ENCODE measurements at places on chromosomes 12 and 14.

- no peak for DNase-seq
Measured at GRCh38 chr12:124881123-124881522, 17.5 kb upstream of the SCARB1 start.

DNA sequence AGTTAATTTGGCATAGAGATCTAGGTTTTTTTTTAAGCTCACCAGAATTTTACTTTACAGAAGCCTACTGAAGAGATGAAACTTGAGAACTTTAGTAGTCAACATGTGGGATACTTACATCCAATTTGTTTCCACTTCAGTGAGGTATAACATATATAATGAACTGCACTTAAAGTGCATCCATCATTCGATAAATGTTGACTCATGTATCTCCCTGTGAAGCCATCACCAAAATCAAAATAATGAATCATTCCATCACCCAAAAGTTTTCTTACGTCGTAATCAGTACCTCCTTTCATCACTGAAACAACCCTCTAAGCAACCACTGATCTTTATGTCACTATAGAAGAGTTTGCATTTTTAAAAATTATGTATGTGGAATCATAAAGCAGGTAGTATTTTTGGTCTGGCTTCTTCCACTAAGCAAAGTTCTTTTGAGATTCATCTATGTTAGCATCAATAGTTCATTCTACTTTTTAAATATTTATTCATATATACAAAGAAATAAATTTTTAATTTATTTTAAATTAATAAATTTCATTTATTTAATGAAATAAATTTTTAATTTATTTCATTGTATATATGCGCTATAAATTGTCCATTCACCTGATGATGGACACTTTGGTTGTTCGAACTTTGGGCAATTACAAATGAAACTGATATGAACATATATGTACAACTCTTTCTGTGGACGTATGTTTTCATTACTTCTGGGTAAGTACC, 2.0 kb upstream of the CPNE8 start:
- no peak for DNase-seq

- no peak for DNase-seq
Measured at GRCh38 chr14:93788293-93788542, at the start of gene PRIMA1. TSS of gene PRIMA1 (minus strand) at chr14:93788485. CDS start at chr14:93787718, 767 bp downstream.

DNA sequence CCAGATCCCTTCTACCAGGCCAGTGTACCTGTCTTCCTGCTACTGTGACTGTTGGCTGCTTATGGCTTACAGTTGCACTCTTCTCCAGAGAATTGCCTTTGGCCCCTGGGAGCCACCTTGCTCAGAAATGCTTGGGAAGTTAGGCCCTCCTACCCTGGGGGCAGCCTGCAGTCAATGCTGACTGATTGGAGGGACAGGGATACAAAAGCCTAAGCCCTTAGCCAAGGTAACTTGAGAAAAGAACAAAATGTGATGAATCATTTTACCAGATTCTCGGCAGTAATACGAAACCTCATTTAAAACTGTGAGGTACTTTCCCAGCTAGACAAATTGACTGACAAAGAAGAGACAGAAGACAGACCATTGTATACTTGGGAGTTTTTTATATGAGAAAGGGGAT, 47.3 kb downstream of the PTCSC3 start:
- no peak for DNase-seq

- no peak for DNase-seq
Measured at GRCh38 chr12:93766796-93767523, 89.8 kb downstream of the CRADD start.

DNA sequence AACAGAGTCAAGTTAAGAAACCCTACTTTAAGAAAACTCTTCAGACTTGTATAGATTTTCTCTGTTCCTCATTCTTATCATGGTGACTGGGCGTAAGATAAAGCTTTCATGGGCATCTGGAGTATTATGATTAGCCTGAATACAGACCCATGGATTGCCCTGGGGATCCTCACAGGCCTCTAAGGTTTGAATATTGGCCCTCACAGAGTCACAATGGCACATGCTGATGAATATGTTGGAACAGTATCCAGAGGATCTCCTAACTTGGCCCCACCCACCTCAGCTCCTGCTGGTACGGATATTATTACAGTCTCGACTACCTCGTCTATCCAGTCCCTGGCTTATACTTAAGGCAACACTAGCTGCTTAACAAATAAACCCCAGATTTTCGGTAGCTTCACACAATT, 8.1 kb downstream of the OSBPL8 start:
- no peak for DNase-seq

- DNase-seq: no peak
Measured at GRCh38 chr14:63928744-63929174, 76.0 kb downstream of the SYNE2 start.

GRCh38 chr12:113119980-113120669, 15.4 kb downstream of the RASAL1 start:
- DNase-seq: peak; percentile 24

DNA sequence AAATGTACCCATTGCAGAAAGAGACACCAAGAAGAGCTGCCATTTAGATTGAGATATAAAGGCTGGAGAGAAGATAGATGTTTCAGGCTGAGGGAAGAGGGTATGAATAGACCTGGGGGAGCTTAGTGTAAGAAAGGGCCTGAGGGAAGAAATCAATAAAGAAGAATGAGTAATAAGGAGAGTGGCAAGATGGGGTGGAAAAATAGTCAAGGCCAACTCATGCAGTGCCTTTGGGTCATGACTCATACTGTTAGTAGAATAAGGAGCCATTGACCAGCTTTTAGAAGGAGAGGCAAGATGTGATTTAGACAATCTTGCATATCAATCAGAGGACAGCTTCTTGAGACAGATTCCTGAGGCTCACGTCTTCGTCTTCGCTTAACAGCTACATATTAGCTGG, 287.5 kb downstream of the DUSP6 start:
- DNase-seq: no peak

DNA sequence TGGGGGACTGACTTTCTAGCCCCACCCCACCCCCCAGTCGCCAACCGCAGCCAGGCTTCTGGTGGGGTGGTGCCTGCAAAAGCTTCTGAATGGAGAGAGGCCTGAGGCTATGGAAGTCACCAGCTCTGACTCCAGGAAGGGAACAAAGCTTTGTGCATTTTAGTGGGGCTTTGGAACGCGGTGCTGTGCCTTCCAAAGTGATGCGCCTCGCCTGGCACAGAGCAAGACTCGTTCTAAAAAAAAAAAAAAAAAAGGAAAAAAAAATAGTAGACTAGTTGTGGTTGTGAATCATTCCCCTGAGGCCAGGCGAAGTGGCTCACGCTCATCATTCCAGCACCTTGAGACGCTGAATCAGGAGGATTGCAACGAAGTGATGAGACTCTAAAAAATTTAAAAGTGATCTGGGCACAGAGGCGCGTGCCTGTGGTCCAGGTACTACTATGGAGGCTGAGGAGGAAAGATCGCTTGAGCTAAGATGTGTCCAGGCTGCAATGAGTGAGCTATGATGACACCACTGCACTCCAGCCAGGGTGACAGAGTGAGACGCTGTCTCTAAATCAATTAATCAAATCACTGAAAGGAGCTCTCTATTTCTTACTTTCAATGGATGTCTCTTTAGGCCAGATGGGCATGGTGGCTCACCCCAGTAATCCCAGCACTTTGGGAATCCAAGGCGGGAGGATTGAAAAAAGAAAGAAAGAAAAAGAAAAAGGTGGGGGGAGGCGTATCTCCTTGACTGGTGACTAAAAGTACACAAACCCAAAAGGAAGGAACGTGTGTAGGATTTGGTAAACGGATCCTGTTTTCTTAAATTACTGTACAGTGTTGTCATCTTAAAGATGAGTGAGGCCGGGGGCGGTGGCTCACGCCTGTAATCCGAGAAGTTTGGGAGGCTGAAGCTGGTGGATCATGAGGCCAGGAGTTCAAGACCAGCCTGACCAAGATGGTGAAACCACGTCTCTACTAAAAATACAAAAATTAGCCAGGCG, 259.6 kb upstream of the ALG10B start:
- no peak for DNase-seq

DNA sequence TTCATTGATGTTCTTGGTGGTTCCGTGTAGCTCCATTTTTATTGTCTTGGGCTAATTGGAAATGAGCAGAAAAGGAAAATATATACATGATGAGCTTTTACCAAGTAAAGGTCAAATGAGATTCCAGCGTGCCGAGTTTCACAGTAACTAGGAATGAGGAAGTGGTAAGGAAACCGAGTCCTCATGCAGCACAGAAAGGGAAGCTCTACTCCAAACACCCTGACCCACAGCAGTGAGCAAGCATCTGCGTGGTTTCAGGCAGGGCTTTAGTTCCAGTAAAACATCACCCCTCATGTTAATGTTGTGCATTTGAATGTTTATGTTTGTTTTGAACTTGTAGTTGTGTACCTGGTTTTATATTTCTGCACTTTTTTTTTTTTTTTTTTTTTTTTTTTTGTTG, 208.0 kb downstream of the SLC41A2 start:
- no peak for DNase-seq

GRCh38 chr12:57549203-57549908, 488 bp upstream of the KIF5A start:
- no peak for DNase-seq

- no peak for DNase-seq
Measured at GRCh38 chr14:105015242-105015641, 5.6 kb downstream of the CDCA4 start.

DNA sequence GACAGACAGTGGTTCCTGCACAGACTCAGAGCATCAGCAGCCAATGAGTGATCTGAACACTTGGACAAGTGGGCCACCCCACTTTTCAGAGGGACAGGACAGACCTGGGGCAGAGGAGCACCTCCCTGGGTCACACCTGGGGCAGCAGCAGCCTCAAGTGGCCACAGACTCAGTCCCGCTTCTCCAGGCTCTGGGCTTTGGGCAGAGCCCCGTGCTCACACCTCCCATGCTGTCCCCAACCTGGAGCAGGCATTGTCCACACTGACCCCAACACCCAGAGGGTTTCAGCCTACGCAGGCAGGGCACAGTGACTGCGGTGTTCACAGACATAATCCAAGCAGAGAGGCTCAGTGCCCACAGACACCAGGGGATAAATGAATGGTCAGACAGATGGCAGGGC, 135.5 kb upstream of the SFSWAP start:
- no peak for DNase-seq

DNA sequence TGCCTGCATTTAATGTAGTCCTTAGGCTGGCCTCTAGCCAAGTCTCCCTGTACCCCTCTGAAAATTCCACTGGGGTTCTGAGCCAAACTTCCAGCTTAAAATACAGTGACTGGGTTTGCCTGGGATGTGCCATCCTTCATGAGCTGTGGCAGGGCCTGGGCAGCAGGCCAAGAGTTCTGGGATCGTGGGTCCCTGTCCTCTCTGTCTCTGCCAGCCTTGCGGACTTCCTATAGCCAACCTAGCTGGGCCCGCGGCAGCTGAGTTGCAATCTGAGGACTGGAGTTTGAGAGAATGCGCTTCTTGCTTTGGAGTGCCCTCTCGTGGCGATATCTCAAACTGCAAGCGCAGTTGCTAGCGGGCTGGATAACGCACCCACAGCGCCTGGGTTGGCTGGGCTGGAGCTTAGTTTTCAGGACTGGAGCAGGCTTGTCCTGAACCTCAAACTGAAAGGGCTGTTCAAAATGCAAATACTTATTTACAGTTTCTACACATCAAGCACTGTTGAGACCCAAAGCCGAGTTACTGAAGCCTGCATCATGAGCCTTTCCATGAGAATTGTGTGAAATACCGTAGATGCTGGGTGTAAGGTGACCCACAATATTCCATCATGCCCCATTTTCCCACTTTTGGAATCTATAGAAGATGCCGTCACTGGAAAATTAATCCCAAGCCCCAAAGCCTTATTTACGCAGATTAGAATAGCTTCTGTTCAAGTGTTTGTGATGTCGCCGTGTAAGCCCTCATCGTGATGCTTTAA, 7.3 kb upstream of the IFI27L2 start:
- peak; percentile 91 for DNase-seq

GRCh38 chr14:21073921-21074320, 3.8 kb downstream of the ARHGEF40 start:
- DNase-seq: no peak

DNA sequence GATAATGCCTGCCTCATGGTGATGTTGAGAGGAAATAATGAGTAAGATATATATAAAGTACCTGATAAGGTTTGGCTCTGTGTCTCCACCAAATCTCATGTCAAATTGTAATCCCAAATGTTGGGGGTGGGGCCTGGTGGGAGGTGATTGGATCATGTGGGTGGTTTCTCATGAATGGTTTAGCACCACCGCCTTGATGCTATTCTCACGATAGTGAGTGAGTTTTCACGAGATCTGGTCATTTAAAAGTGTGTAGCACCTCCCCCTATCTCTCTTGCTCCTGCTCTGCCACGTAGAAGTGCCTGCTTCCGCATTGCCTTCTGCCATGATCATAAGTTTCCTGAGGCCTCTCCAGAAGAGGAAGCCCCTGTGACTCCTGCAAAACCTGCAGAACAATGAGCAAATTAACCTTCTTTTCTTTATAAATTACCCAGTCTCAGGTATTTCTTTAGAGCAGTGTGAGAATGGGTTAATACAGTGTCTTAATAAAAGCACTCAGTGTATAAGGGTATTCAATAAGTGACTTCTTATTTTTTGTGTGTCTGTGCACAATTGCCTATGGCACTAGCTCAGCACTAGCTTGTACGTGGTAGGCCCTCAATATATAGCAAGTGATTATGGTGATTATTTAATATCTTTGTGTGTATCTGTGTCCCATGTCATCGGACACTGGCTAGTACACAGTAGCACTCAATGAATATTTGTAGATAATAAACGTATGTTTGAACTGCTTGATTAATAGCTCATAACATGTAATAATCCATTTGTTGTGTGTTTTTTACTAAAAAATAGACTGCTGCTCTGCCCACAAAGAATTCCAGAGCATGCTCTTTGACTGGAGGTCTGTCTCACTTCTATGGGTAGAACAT, 138.1 kb upstream of the LMNTD1 start:
- no peak for DNase-seq

DNA sequence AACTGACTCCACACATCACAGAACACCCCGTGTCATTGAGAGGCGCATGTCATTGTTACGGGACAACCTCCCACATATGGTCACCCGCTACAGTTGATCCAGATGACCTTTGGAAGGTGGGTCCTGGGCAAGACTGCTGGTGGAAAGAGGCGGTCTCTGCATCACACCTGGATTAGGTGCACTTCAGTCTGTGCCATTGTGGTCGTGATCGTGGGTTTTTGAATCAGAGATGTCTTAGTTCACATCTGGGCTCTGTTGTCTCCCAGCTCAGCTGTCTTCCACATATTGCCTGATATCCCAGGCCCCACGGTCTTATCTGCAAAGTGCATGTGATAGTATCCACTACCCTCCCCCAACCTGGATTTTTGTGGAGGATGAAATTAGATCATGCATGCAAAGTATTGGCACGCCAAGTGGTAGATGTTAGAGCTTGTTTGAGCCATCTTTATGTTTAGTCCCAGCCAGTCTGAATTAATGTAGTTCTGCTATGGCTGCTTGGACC, 208.7 kb upstream of the FOXN3 start:
- DNase-seq: no peak

DNA sequence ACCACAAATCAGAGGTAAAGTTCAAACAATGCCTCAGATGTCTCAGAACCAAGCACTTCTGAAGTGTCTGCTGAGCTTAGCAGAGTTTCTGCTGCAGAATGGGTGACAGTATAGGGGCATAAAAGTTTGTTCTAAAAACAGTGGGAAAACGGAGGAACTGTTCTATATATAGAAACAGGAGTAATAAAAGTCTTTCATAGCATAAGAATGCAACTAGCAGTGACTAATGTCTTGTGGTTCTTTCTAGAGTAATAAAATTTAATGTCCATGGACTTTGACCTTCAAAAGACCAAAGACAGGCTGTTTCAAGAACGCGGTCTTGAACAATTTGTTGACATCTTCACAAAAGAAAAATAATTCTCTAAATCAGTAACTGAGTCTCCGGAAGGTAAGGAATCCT, 107.5 kb upstream of the FAR2 start:
- DNase-seq: no peak
